K562 (cell line): ENCODE measurements at places on chromosomes 11 and 22.

- no peak for DNase-seq
Observed at GRCh38 chr11:95358511-95359340, 127.7 kb upstream of the SESN3 start.

DNA sequence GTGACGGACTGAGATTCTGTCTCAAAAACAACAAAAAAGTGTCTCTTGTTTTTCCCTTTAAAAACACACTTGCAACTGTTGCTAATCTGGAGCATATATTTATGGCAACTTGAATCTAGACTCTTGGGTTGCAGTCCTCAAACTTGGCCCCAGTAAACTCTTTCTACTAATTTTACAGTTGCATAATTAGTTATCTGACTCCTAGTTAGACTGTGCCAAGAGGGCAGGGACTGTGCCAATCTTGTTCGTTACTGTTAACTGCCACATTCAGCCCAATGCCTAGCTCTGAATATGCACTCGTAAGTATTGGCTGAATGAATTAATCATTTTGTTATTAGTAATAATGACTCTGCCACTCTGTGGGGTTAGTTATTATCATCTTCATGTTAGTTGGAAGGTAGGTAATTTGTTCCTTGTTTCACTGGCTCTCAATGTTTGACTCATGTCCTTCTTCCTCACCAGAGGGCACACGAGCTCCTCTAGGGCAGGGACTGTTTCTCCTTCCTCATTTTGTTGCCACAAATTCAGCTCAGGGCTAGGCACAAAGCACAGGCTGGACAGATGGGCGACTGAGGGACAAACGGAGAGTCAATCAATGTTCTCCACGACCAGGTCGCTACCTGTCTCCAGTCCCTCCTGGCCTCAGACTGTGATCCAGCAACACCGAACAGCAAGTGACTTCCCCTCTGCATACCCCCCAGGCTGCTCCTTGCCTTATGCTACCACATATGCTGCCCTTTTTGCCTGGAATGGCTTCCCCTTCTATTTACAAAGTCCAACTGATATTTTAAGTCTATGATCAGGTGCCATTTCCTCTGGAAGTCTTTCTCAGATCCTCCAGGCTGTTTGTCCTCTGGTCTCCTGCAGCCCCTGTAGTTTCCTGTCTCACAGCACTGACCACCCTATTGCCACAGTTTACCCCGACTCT, 9.0 kb downstream of the CLPB start:
- no peak for DNase-seq

DNA sequence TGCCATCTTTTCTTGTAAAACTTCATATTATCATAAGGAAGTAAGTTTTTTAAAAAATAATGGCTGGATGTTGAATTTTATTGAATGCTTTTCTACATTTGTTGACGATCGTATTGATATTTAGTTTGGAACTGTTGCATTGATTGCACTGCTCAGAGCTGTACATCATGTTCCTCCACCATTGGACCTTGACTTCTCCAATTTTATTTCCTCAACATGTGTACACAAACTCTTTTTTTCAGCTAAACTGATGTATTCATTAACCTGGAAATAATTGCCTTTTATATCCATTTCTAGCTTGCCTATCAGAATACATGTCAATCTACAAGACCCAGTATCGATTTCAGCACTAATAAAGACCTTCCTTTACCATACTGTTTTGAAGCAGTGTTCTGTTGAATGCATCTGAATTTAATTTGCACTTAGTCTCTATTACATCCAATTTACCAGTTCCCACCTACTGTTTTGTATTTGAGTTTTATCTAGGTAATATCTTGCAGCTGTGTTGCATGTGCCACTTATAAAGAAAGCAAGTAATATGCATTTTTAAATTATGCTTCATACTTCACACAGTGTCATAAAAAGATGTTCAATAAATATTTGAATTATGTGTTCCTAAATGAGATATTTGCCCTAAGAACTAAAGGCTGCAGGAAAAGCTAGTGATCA, 5.5 kb downstream of the CEP57 start:
- DNase-seq: no peak

DNA sequence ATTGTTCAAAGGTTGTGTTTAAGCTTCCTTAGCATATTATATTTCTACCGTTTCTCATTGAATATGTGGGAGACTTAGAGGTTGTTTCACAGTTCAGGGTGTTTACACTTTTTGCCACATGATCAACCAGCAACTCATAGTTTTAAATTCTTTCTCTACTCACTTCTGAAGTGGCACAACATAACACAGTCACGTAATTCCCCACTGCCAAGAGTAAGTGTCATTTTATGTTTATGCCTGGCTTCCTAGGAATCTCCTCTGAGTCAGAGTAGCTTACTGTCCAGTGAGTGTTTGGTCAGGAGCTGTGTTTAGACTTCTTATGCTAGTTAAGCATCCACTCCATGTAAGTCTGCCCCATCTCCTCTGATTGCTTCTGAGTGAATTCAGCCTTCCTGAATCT, 520.8 kb upstream of the KIRREL3 start:
- no peak for DNase-seq

DNA sequence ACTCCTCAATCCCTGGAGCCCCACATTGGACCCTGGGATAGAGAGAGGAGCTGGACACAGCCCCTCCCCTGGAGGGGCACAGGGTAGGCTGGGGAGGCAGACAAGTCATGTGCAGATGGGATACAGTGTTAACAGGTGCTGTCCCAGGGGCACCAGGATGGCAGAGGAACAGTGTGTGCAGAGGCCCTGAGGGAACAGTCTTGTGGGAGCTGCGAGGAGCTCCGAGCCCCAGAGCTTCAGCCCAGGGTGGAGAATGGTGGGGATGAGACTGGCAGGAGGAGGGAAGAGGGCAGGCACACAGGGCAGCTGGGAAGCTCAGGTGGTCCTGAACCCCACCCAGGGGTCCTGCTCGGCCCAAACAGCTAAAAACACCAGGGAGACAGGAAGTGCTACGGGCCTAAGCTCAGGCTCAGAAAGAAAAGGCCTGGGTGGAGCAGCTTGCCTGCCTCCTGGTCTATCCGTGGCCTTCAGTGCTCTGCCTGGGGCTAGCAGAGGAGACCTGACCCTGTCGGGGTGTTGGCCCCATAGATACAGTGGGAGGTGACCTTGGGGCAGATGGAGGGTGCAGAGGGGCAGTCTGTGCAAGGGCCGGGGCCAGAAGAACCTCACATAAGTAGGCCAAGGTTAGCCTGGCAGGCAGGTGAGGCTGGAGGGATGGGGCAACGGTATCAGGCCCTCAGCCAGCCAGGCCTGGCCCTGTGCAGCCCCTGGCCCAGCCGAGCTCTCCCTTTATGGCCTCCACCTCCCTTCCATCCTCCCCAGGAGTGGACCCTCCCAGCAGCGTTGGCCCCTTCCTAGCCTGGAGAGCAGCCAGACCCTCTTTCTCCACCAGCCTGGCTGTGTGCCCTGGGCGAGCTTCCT, 15.4 kb downstream of the CAPN5 start:
- no peak for DNase-seq

DNA sequence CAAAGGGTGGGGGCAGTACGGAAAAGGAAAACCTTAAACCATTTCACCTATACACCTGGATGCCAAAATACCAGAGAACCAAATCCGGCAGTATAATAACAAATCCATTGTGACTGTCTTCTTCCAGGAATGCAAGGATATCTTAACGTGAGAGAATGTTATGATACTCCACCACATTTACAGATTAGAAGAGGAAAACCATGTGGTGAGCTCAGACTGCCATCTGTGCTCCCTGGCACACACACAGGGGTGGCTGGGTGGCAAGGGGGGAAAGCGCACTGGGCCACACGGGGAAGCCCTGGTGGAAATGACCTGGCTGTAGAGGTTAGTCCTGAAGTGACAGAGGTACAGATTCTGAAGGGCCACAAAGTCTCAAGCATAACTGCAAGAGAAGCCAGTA, 9.9 kb downstream of the EIF1AD start:
- no peak for DNase-seq

DNA sequence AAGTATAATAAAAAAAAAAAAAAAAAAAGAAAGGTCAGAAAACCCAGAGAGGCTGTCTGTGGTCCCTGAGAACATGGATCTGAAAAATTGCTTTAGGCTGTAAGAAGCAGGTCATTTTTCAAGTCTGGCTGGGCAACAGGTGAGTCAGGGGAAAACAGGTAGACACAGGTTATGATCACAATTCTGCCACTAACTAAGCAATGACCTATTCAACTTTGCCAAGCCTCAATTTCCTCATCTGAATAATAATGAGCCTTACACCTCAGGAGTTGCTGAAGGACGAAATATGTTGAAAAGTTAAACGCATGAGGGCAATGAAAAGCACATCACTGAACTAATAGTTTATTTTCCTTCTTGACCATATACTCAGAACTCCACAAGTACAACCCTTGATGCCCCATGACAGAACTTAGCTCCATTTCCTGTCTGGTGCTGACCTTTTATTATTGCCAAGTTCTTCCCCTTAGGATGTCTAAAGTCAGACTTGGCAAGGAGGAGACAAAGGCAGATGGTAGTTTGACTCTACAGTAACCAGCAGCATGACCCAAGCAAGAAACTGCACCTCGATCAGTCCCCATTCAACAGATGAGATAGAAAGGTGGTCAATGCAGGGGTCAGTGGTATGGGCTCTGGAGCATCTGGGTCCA, 93.6 kb downstream of the SYN3 start:
- no peak for DNase-seq

DNA sequence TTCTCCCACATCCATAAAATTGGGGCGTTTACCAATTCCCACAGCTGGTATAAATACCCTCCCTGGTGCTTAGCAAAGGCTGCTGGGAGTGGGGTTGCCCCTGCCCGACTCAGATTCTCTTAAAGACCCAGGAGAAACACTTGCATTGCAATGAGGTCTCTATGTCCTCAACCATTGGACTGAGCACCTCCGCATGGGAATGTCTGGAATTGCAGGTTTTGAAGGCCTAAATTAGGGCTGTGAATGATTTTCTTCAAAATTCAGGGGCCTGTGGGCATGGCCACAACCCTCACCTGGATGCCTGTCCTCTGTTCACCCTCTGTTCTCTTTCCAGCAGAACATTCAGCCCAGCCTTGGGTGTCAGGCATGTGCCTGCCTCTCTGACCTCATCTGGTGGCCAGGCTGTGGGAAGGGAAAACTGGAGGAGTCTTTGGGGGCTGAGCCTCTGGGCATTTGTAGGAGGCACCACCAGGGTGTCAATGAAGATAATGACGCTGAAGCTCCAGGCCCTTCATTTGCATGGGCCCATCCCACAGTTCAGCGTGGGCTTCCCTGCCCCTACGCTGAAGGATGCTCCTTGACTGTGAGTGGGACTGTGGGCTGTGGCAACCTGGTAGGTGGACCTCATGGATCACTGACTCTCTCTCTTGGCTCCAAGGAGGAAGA, 52.7 kb upstream of the MYEOV start:
- no peak for DNase-seq

GRCh38 chr11:46302866-46303265, 25.4 kb downstream of the CREB3L1 start:
- DNase-seq: no peak

- DNase-seq: no peak
Observed at GRCh38 chr11:44241851-44242250, 68.1 kb downstream of the ALX4 start.

DNA sequence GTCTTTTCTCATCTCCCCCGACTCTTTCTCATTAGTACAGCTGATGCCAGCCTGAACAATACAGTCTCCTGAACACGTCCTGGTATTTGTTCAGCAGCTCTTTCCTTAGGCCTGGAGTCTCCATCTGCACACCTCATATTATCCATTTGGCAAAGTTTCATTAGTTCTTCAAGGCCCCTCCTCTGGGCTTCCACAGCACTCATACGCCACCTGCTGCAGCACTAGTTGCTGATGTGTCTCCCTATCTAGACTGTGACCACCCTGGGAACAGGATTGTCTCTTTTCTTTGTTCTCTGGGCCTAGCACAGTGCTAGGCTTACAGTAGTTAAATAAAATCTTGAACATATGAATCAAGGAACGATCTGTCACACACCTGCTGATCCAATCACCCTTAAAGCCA, 17.2 kb downstream of the DCHS1 start:
- DNase-seq: no peak

GRCh38 chr11:11359611-11360010, 6.6 kb upstream of the CSNK2A3 start:
- no peak for DNase-seq

GRCh38 chr11:86741839-86742805, 58.2 kb upstream of the PRSS23 start:
- no peak for DNase-seq

- peak; percentile 24 for DNase-seq
Observed at GRCh38 chr11:31240340-31240904, 129.1 kb downstream of the DCDC1 start.

- no peak for DNase-seq
Observed at GRCh38 chr11:63012430-63012829, 3.2 kb downstream of the SLC22A8 start.

GRCh38 chr11:32444186-32444585, 8.8 kb upstream of the WT1 start:
- DNase-seq: no peak
